ENCODE measurements at places on chromosomes 1 and 21.

- no peak for DNase-seq
Measured at GRCh38 chr1:67105508-67105907, 29.3 kb downstream of the C1orf141 start.

DNA sequence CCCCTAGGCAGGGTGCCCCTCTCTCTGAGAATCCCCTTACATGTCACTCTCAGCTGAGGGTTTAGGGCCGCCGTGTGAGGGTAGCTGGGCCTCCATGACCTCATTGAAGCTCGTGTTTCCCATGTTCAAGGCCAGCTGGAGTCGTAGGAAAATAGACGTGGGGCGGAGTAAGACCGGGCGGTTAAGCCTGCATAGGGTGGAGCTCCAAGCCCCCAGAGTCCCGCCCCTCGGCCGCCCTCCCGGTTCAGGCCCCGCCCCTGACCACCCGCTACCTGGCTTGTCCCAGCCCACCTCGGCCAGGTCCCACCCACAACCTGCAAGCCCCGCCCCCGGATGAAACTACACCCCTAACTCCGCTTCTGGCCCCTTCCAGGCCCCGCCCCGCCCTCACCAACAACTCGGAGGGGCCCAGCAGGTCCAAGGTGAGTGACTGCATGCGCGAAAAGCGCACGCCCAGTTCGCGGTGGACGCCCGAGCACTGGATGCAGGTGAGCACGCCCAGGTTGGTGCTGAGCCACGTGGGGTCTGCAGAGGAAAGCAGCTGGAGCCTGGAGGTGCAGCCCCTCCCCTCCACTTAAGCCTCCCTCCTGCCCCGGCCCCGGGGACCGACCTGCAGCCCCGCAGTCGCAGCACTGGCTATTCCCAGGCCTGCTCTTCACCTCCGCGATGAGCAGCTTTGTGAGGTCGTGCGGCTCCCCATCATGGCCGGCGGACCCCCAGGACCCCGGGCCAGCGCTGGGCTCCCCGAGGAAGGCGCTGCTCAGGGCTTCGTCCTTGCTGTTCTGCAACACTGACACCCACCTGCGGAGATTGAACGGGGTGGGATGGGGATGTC is 12.2 kb upstream of the TCEA3 start:
- DNase-seq: no peak

GRCh38 chr1:167423684-167424619 is 94.4 kb downstream of the CD247 start:
- DNase-seq: no peak

DNA sequence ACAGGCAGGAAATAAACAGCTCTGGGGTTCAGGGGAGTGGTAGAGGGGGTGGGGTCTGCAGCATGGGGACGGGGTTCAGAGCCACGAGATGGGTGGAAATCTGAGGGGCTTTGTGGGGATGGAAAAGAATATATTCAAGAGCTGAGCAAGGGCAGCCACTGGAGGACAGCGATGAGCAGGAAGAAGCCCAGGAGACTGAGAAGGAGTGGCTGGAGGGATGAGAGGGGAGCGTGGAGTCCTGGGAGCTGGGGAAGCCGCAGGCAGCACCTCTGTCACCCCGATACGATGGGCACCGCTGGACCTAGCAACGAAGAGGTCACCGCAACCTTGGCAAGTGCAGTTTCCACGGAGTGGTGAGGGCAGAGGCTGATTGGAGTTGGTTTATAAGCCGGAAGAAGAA is 10.0 kb upstream of the KCNAB2 start:
- DNase-seq: no peak

GRCh38 chr1:222817529-222817928 is 2.7 kb downstream of the DISP1 start:
- no peak for DNase-seq

- no peak for DNase-seq
Measured at GRCh38 chr21:36288651-36289243, 31.2 kb upstream of the MORC3 start.

DNA sequence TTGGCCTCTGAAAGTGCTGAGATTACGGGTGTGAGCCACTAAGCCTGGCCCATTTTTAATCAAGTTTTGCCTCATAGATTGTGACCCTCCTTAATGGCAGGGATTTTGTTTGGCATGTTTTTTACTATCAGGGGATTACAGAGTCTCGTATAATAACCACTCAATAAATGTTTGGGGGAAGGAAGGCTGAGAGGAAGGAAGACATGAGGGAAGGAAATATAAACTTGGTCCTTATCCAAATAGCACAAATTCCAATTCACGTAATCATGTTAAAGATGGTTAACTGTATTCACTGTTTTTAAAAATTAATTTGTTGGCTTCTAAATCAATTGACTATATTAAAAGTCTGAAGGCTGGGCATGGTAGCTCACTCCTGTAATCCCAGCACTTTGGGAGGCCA is 30.9 kb upstream of the SERTAD4 start:
- DNase-seq: no peak

GRCh38 chr1:8625981-8626898 is 191.2 kb downstream of the RERE start:
- DNase-seq: no peak

DNA sequence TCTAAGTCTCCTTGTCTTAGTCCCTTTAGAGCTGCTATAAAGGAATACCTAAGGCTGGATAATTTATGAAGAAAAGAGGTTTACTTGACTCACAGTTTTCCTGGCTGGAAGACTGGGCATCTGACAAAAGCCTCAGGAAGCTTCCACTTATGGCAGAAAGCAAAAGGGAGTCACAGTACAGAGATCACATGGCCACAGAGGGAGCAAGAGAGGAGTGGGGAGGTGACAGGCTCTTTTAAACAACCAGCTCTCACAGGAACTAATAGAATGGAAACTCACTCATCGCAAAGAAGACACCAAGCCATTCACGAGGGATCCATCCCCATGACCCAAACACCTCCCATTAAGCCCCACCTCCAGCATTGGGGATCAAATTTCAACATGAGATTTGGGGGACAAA is 68.8 kb downstream of the DDAH1 start:
- no peak for DNase-seq

DNA sequence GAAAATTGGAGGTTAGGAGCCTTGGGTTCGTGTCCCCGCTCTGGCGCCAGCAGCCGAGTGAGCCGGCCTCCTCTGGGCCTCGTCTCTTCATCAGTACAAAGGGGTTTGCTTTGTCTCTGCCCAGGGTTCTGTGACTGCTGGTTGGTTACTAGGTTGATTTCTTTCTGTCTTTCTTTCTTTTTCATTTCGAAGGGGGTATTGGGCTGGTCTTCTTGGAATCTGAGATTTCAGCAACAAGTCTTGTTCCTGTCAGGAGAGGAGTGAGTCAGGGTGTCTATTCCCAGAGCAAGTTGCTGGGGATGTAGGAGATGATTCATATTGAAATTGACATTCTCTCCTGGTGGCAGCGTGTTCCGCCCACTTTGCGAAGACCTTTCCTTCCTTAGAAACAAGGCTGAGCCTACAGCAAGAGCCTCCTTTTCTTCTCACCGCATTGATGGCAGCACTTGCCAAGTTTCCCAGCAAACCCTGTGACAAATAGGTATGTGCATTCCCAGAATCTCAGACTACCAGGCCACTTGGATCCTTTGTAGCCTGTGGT is 79.2 kb downstream of the MAN1C1 start:
- DNase-seq: no peak

GRCh38 chr21:46637952-46638746 is 2.7 kb downstream of the PRMT2 start:
- DNase-seq: no peak

- no peak for DNase-seq
Measured at GRCh38 chr1:21872445-21873079, 60.5 kb downstream of the LDLRAD2 start.

DNA sequence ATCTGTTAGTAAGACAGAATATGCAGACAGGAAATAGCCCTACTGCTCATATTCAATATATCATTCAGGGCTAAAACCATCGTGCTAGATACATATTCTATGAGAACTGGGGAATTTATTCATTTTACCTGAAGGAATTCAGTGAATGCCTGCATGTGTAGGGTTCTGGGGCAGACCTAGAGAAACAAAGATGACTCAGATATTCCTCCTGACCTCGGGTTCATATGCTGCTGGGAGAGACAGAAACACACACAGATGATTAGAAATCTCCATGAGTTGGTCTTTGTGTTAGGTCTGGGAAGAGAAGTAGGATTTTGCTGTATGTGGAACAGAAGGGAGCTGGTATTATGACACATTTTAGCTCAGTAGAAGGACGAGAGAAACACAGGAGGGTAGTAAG is 176.5 kb upstream of the ST6GALNAC5 start:
- DNase-seq: no peak

DNA sequence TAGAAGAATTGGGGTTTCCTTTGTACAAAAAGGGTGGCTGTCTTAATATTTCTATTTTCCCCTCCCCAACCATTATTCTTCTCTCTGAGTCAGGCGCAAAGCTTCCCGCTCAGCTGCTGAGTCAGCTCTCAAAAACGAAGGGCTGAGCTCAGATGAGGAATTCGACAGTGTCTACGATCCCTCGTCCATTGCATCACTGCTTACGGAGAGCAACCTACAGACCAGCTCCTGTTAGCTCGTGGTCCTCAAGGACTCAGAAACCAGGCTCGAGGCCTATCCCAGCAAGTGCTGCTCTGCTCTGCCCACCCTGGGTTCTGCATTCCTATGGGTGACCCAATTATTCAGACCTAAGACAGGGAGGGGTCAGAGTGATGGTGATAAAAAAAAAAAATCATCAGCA is 3.0 kb upstream of the TUFT1 start:
- DNase-seq: no peak

DNA sequence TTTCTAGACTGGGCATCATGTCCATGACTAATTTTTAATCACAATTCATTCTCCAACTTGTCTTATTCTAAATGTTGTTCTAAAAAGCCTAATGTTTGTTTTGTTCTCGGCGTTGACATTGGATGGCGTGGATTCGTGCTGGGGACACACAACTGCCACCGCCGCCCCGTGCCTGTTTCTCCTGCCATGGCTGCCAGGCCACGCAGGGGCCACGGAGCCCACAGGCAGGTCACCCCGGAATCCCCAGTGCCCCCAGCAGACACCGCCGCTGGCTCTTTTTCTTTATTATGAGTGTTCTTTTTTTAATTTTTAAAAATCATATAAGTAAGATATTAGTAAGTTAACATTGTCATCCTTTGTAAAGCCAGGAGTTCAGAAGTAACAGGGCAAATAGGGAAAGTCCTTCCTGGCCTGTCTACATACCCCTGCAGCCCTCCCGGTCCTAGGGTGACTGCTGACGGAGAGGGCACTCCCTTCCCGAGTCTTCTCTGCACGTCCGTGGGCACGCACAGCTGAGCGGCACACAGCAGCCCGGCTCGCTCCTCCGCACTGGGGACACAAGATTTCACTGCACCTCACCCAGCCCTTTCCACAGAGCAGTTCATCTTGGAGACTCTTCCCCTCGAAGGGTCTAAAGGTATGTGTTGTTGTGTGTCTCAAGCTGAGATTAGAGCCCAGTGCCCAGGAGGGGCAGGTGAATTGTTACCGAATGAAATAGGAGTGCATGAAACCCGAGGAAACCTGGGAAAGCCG is 32.1 kb downstream of the KRTAP10-1 start:
- DNase-seq: no peak

DNA sequence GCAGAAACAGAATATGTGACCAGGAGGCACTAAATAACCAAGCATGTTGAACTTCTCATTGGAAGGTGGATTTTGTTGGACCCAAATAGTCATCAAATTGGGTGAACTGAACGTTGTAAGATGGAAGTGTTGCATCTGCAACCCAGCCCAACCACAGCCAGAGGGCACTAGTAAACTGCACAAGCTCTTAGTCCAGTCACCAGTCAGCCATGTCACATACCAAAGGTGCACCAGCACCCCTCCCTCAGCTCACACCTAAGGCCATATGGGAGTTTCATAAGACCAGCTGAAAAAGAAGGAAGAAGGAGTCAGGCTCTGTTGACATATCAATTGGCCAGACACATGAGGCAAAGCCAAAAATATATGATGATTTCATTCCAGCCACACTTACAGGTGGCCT is 481.7 kb upstream of the NR5A2 start:
- no peak for DNase-seq

GRCh38 chr1:234658138-234658537 is 48.2 kb upstream of the IRF2BP2 start:
- no peak for DNase-seq

GRCh38 chr1:115647507-115647906 is 5.7 kb downstream of the VANGL1 start:
- no peak for DNase-seq

DNA sequence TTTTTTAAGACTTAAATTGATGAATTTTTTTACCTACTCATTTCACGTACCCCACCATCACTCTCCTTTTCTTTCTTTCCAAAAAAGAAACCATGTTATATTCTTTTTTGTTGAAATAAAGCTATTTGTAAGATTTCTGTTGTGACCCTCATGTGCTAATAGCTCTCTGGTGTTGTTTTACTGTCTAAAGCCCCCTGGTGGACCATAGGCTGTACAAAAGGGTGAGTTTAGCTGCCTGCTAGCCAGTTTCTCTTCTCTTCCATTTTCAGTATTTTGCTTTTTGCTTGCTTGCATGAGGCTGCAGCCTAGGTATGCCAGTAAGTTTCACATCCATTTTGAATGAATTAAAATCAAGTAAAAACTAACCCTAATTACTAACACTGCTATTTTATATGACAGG is 15.6 kb upstream of the VAMP3 start:
- no peak for DNase-seq

GRCh38 chr21:44441581-44442265 is 13.6 kb upstream of the LRRC3 start:
- peak; percentile 54 for DNase-seq

- DNase-seq: no peak
Measured at GRCh38 chr1:113197719-113198330, 124.8 kb downstream of the LRIG2 start.

DNA sequence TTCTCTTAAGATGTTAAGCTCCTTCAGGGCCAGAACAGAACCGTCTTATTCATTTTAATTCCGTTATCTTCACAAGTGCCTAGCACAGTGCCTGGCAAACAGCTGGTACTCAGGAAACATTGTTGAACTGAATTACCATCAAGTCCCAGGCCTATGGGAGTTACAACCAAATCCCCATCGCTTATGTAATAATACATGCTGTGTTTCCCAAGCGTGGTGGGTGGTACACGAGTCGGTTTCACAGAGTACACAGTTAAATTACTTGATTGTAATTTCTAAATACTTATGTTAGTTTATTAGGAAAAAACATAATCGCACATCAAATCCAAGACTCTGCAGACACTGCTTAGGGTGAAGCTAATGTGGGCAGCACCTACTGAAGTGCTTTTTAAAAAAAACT is 1.0 kb downstream of the ANGEL2 start:
- DNase-seq: no peak

- no peak for DNase-seq
Measured at GRCh38 chr1:54248966-54249365, 49.0 kb downstream of the MRPL37 start.

DNA sequence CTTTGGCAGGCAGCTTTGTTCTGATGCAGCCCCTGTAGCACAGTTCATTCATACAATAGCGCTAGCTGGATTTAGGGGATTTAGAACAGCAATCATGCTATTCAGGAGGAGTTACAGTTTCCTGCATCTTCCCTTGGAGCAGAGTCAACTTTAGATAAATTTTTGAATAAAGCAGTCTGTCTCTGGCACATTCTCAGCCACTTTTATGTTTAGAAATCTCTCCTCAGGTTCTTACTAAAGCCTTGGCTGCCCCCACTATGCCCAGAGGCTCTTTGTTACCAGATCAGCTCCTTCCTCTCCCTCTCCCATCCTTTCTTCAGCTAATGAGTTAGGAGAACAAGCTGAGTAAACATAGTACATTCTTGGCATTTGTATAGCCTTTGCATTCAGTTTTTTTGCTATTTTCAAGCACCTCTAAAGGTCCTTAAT is 17.0 kb upstream of the PIGC start:
- no peak for DNase-seq

GRCh38 chr1:240280560-240281322 is 189.1 kb downstream of the FMN2 start:
- no peak for DNase-seq

GRCh38 chr1:5333291-5333690 is 658.9 kb downstream of the NPHP4 start:
- no peak for DNase-seq
